ENCODE measurements at places on chromosomes 5 and 9.

DNA sequence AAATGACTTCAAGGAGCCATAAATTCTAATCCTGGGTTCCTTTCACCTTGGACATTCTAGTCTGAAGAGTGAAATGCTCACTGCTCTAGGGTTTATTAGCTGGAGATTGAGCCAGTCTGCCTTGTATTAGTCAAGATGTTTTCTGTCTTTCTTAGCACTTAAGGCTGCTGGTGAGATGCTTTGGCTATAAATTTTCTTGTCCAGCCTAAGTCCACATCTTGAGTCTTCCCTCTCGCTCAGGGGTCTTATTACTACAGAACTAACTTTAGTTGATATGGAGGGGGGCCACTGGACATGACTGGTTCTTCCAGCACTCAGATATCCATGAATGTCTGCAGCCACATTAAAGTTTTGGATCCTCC lies 316.4 kb downstream of the ARHGAP26 start:
- DNase-seq: no peak

GRCh38 chr9:116471093-116471906 lies 215.8 kb upstream of the TRIM32 start:
- DNase-seq: no peak

DNA sequence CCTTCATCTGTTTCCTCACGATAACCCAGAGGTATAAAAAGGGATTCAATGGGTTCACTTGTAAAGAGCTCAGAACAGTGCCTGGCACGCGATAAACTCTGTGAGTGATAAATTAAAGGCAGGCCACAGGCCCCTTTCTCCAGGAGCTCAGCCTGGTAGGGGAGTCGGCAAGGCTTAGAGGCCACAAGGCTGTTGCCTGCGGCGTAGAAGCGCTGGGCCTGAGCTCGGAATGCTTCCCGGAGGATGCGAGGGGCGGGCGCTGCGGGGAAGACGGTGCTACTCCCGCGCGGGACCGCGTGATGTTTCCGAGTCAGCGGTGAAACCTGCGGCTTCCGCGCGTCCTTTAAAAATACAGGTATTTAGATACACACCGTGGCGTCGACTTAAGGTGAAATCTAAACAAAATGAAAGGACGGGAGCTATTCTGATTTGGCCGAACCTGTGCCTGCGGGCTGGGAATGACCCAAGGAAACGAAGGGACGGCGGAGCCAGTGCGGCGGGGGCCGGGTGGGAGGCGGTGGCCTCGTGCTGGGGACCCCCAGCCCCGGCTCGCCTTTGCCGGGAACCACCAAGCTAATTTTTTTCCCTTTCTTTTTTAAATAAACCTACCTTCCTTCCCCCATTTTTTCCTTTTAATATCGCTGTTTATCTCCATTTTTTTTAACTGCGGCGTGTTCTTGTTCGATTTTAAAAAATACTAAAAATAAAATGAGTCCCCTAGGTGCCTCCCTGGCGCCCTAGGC lies 6.2 kb downstream of the NKX2-5 start:
- DNase-seq: no peak

DNA sequence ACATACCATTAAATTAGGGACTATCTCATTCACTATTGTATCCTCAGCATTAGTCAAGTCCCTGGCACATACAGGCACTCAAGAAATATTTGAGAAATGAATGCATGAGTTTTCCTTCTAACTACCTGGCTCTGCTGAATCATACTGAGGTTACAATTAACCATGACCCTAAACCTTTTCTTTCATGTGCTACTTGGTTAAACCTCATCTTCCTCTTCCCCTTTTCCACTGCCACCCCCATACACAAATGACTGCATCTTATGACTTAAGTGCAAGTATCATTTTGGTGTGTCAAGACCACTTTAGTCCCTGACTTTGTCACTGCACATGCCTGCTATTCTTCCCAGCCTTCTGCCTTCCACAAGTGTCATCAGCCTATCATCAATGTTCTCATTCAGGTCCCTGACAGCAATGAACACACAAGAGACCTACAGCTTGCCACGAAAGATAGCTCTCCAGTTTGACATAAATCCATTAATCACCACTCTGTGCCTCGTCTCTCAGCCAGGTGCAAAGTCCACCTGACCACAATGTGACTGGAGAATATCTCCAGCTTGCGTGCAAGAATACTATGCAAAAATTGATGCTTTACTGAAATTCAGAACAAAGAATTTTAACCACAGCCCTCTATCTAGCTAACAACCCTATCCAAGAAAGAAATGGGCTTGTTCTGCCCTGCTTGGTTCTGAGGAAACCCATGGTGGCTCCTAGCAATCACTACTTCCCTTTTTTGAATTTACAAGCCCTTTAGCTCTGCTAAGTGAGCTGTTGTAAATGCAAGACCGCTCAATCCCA lies 74.5 kb downstream of the MAPKAP1 start:
- DNase-seq: no peak

- no peak for DNase-seq
Observed at GRCh38 chr9:134373269-134373668, 47.0 kb downstream of the RXRA start.

DNA sequence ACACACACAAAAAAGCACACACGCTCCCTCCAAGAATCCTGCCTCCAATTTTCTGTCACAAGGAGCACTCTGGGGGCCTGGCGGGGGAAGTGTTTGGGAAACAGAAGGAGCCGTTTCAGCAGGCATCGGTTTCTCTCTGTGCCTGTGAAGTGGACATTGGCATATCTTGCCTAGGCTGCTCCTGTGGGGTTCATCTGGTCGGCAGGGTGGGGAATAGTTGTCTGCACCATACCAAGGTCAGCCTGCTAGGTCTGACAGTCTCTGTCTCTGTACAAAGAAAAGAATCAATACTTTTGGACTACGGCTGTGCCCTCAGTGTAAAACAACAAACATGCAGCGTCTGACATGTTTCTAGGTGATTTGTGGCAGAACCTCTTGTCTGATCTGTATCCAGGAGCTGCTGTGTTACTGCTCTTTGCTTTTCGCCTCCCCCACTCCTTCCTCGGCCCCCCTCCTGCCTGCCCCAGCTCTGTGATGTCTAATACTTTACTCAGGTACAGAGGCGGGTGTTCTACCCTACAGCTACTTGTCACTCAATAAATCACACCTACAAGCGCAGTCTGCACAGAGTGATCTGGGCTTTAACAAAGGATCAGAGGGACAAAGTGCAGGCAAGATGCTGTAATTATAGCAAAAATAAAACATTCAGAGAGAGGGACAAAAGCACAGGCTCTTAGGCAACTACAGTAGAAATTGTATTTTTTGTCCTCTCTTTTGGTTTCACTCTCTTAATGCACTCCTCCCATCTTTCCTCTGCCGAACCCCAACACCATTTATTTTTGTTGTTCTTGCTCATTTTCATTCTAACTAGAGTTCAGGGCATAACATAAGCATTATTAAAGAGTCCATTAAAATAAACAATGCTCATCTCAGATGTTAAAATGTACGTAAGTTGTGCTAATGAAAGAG lies 216.7 kb downstream of the BNC2 start:
- DNase-seq: no peak

DNA sequence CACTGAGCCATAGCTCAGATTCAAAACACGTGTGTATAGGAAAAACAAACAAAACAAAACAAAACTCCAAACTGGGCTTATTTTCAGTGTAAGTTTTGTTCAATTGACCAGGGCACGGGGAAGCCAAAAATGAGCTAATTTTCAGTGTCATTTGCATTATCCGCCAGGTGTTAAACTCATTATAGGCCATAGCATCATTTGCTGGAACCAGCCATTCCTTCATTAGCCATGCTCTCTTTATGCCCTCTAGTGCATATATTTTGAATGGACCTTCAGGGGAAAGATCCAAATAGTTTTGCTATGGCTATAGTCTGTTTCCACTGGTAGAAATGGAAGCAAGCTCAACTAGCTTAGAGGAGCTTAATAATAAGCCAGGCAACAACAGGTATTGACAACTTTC lies 1205.2 kb upstream of the DMAC1 start:
- DNase-seq: no peak

DNA sequence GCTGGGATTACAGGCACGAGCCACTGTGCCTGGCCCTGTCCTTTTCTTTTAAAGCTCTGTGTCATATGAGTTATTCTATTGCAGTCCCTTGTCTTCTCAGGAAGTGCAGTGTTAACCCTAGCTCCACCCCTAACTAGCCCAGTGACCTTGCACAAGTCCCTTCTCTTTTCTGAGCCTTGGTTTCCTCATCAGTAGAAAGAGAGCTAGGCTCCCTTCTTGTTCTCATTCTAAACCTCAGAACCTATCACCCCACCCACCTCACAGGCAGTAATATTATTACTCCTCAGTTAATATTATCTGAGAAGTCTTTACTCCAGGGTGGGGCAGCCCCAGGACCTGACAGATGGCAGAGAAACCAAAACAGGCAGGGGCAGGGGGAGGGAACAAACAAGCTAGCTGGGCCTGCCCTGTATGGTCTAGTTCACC lies 7.2 kb downstream of the CYFIP2 start:
- no peak for DNase-seq

DNA sequence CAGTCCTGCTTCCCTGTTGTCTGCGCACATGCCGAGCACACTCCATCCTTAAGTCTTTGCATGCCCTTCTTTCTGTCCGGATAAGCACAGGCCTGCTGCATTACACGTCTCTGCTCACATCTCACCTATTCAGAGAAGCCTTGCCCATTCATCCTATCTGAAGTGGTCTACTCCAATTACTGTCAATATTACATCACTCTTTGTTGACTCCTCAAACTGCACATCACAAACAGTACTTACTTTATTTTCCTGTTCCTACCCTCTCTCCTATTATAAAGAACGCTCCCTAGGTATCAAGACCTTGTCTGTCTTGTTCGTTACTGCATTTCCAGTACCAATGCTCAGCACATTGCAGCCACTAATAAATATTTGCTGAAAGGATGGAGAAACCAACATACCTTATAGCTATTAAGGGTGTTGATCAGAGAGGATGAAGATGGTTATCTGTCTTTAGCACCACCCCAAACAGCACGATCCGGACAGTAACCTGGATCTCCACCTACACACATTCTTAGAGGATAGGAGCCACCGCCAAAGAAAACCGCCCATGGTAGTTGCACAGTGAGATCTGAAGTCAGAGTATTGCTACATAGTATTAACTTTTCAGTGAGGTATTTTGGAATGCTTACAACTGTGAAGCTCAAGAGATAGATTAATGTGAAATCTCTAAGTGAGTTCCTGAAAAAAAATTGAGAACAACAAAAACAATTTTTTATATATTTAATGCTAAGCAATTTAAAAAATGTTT lies 1.6 kb upstream of the PRRC1 start:
- no peak for DNase-seq

GRCh38 chr9:89850153-89850552 lies 245.3 kb downstream of the GADD45G start:
- no peak for DNase-seq
